EH (cell line): ENCODE measurements at places on chromosomes 5 and 9.
A peak's percentile ranks its signal among the peaks of the same experiment; 100 is the strongest.

GRCh38 chr5:178808886-178809285 is 50.9 kb upstream of the ZNF354B start:
- DNase-seq, result no peak

- DNase-seq, result peak; percentile 46
Observed at GRCh38 chr5:170121321-170121720, 15.6 kb downstream of the FOXI1 start.

DNA sequence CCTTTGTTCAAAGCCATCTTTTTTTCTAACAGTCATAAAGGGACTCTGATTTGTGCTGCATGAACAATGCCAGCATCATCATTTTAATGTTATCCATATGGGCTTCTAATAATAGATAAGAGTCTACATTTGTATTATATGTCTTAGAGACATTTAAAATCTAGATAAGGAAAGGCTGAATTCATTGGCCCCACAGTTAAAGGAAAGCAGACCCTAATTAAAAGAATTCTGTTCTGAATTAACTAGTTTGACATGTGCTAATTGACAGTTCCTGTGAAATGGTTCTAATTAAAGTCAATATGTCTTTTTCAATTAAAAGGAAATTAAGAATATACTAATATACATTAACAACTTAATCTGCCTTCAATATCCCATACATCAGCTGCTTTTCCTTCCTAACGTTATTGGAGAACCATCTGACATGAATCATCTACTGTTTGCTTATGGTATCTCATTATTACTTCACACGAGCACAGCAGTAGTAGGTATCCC is 104.7 kb downstream of the NR2F1-AS1 start:
- peak; percentile 12 for DNase-seq

GRCh38 chr5:154523709-154524108 is 45.7 kb upstream of the HAND1 start:
- DNase-seq, result peak; percentile 25

DNA sequence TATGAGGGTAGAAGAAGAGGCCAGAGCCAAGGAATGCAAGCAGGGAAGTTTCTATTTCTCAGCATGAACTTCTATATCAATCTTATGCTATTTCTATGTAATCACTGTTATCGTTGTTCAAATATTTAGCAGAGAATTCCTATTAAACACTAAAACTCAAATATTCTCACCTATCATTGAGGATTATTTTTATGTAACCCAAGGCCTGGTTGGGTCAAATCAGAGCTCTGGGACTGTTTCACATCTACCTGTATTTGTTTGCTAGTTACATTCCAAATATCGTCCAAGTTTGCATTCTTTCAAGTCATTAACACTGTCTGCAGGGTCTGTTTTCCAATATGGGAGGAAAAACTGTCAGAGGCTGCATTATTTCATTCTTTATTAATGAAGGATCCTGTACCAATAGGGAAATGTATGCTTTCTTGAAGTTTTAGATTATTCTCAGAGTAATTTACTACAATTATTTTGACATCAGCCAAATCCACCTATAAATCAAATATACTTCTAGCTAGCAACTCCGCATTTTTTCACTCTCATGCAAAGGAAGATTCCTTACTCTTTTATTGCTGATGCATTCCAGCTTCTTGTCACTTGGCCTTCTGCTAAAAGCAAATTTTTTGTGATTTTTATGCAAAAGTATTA is 52.2 kb downstream of the LURAP1L start:
- DNase-seq, result no peak

- peak; percentile 20 for DNase-seq
Observed at GRCh38 chr5:142735323-142736246, 34.6 kb upstream of the ARHGAP26 start.

DNA sequence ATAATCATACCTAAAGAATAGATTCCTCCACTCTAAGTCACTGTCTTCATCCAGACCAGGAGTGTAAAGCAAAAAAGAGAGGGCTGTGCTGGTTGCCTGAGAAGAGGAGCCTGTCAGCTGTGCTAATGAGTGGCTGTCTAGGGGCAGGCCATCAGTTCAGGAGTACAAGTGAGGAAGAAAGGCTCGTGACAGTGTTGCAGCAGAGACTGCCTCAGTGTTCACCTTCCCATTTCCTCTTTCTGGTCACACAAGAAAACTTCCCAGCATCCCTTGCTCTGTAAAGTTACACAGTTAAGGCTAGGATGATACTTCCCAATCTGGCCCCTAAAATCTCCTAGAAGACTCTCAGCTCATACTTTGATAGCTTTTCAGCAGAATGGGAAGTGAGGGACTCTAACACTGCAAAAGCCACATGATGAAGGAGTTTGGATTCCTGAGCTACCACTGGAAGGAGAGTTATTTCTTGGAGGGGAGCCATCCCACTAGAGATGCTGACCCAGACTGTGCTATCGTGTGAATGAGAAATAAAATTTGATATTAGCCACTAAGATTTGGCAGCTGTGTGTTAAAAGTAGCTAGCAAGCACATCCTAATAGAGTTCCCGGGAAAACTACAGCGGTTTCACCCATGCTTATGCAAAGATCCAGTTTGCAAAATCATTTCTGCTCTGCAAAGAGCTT is 67.1 kb downstream of the ADAMTS12 start:
- peak; percentile 95 for DNase-seq
